ENCODE measurements at places on chromosomes 1 and 21.

DNA sequence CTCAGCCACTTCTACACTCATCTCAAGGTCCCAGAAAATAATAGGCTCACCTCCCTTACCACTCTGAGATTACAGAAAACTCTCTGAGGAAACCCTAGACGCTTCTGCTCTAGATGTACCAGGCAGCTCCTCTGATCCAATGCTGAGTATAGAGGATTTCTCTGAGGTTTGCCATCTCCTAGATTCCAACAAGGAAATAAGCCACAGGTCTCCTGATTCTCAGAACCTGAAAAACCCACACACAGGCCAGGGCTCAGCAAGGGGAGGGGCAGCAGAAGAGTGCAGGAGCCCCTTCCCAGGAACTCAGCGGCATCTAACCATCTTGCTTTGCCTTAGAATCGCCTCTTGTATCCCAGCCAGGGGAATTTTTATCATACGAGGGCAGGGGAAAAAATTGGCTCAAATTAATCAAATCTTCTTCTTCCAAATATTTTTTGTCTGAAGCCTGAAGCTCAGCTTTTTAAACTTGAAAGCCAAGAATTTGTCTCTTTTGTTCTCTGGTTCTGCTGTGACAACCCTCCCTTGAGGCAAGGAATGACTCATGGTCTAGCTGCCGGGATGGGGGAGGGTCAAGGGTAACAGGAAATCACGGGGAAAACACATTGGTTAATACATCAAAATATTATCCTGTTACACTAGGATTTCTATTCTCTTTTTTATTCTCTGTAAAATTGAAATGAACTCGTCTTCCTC is 30.8 kb downstream of the GORAB start:
- no peak for DNase-seq

- no peak for DNase-seq
Measured at GRCh38 chr1:53133261-53134041, 9.0 kb downstream of the SLC1A7 start.

DNA sequence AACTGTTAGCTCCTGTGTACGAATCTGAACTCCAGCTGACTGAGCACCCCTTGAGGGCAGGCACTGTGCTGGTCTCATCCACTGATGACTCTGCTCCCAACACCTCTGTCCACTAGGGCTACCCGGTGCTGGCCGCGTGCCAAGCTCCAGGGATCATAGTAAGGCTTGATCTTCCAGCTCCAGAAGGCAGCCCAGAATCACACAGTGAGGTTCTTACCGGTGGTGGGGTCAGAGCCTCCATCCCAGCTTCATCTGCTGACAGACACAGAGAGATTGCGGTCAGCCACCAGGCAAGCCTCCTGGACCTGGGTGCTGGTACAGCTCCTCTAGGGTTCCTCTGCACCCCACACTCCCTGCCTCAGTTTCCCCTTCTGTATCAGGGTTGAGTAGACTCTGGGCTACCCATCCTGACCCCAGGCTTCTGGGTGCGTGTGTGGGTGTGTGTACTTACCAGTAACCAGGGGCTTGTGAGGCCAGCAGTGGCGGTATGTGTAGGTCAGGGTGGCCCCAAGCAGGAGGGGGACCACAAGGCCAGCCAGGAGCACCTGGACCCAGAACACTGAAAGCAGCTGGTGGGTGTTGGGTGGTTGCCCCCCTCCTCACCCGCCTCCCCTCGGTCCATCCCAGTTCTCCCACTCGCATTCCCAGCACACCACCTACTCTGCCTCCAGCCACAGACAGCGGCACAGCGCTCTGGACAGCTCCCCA is 3.4 kb downstream of the TNFRSF25 start:
- no peak for DNase-seq

- peak; percentile 10 for DNase-seq
Measured at GRCh38 chr1:175073633-175074032, 6.0 kb downstream of the TNN start.

- no peak for DNase-seq
Measured at GRCh38 chr1:69994241-69994640, 211.1 kb downstream of the LRRC40 start.

DNA sequence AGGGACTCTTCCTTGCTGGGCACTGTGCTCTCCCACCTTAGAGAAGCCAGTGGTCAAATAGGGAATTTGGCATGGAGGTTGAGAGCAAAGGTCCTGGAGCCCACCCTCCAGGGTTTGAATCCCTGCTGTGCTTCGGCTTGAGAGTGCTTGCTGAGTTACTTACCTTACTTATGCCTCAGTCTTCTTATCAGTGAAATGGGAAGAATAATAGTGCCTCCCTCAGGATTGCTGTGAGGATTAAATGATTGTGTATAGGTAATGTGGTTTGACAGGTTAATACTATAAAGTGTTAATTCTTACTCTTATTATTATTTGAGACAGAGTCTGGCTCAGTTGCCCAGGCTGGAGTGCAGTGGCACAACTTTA is 79.2 kb downstream of the HHAT start:
- no peak for DNase-seq

- DNase-seq: no peak
Measured at GRCh38 chr1:46697053-46697452, 21.9 kb downstream of the EFCAB14 start.

GRCh38 chr21:45531393-45532215 is 10.6 kb downstream of the SLC19A1 start:
- no peak for DNase-seq

GRCh38 chr1:85027242-85027983 is 20.9 kb downstream of the MCOLN3 start:
- no peak for DNase-seq

- DNase-seq: peak; percentile 67
Measured at GRCh38 chr1:52551507-52552235, 1.2 kb downstream of the TUT4 start.

DNA sequence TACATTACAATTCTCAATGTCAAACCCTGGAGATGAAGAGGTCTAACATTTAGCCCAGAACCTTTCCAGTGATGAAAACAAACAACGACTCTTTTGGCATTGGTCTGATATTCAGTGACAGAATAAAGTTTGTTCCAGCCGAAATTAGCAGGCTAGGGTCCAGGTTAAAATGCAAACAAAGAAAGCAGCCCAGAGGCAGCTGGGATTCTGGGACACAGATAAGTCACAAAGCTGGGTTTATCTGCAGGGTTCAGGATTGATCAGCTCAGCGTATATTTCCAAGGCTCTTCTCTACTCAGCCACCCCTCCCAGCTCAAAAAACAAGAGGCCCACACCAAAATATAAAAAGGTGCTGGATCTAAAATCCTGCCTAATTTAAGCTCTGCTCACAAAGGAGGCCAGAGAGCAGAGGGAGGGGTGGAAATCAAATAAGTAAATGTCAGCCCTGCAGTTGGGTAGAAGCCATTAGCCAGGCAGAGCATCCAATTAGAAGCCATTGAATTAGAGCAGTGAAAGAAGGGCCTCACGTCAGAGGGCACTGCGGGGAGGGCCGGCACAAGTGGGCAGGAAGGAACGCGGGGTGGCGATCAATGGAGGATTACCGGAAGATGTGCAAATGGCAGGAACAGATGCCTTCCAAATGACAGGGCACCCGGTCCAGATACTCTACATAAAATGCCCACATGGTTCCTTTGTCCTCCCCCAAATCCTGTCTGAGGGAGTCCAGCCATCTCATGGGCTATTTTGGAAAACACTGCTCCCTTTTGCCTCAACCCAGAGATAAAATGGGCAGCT is 3.2 kb upstream of the KLHDC8A start:
- DNase-seq: no peak

DNA sequence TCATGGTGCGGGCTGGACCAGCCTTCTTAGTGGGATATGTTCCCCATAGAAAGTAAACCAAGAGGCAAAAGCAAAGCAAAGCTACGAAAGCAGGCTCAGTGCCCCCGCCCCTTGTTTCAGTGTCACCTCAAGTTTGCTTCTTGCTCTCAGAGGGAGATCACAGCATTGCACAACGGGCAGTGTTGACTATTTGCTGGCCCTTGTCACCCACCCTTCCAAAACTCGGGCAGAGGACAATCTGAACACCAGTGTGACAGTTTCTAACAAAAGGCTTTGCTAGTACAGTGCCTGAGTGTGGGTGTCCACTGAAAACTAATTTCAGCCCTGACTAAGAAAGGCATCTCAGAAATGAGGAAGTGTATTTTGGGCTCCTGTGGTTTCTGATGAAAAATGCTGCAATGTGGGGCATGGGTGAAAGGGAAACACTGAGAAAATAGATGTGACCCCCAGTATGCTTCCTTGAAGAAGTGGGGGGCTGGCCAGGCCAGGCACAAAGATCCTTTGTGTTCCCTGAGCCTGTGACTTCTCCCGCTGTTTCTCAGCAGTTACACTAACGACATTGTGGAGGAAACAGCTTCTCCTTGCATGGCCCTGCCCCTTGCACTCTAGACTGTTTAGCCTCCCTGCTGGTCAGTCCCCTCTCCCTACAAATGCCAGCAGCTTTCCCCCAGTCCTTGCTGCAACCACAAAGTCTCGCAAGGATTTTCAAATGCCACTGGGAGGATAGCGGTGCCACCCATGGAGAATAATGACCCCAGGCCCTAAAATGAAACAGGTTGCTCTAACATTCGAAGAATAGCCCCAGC is 33.3 kb upstream of the KCNE1 start:
- DNase-seq: peak; percentile 47

- DNase-seq: no peak
Measured at GRCh38 chr1:48203287-48203900, 19.1 kb upstream of the SLC5A9 start.

- peak; percentile 87 for DNase-seq
Measured at GRCh38 chr1:26529655-26530409, at the start of gene RPS6KA1. RPS6KA1 (plus strand) TSS chr1:26529761; CDS start chr1:26529921, 160 bp downstream.

DNA sequence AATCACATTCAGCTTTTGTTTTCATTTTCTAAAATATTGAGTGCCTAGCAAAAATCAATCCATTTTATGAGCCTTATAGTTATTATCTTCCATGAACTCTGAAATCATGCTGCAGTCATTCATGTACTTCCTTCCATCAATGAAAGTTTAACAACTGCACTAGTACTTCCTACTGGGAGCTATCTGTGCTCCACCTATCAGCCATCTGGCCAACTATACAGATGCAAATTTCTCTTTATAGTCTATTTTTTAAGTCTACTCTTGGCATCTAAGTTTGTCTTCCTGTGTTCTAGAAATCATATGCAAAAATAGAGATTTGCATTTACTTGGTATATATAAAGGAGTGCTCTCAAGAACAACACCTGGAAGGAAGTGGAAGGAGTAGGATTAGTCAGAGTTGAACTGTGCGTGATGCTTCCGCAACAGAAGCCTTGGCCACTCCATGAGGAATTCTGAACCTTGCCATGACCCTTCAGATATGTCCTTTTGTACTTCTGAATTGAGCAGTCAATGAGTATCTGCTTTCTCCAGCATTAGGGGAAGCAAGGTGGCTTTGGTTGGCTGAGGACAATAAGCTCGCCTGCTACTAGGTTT is 403.2 kb upstream of the ADAMTS5 start:
- no peak for DNase-seq

GRCh38 chr1:26721669-26722355 is 26.0 kb downstream of the ARID1A start:
- DNase-seq: no peak

DNA sequence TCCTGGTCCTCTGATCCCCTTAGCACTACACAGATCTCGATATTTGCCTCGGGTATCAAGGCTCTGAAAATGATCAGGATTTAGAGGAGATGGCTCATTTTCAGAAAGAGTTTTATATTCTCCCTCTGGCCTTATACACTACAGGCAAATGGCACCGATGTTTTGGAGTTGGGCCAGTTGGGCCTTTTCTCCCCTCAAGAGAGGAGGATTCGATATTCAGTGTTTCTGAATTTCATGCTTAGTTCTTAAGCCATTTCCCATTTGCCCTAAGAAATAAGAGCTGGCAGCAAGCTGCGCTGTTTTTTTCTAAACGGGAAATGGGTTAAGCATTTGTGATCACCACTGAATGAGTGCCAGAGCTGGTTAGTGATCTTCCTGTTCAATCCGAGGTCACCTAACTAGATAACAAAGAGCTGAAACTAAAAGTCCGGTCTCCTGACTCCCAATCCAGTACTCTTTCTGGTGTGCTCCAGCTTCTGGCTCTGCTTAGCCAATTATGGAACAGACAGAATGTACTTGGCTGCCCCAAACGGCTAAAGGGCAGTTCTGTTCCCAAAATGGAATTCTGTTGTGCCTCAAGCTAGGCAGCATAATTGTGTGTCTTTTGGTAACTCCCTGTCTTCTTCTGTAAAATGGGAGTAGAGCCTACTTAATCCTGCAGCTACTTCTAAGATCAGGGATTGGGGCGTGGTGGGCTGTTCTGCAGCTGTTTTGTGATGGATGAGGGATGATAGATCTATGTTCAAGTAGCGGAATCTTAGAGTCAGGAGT is 1.2 kb upstream of the CPT2 start:
- no peak for DNase-seq

DNA sequence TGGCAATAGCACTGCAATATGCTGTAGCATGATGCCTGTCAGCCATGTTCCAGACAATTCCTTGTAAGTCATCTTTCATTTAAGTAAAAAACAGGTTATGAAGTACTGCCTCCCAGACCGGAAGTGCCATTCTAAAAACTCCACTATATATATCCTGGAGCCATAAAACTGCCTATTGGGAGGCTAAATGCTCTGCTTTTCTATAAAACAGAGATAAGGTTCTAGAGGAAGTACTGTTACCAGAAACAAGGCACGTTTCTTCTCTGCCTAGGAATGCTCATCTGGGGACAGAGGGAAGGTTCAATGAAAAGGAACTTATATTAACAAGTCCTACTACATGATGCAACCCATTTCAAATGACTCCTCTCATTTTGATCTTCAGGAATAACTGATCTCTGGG is 66.8 kb downstream of the GPR137B start:
- no peak for DNase-seq

DNA sequence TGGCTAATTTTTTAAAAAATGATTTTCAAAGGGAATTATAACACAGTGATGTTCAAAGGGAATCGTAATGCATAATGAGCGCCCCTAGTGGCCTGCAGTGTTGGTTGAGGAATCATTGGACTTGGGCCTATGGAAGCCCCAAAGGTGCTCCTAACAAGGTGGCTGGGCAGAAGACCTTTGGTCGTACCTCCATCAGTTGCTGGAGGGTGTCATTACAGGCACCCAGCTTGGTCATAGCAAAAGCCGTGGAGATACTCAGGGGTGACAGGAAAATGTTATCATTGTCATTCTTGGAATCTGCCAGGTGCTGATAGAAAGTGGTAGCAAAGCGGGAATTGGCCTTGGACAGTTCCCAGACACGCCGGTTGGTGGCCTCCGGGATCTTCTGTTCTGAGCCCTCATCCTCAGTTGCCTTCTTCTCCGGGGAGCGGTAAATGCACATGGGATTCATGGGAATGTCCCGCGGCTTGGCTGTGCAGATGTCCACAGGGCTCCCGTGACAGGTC is 2.7 kb downstream of the SERPINC1 start:
- no peak for DNase-seq

DNA sequence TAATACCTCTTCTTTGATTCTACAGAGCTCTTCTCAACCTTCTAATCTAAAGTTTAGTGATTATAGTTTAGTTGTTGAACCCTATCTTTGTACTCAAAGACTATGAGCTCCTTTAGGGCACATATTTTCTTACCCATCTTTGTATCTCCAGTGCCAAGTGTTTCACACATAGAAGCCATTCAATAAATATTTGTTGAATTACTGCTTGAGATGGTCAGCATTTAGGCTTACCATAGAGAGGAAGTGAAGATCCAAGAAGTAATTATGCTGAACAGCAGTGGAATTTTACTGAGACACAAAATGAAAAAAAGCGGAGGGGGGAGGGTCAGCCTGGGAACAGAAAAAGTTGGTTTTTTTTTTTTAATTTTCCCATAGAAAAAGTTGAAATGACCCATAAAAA is 21.9 kb downstream of the PIK3R3 start:
- no peak for DNase-seq

- DNase-seq: no peak
Measured at GRCh38 chr1:166305371-166305770, 138.6 kb upstream of the FAM78B start.
